ENCODE measurements at places on chromosomes 5 and 9.

DNA sequence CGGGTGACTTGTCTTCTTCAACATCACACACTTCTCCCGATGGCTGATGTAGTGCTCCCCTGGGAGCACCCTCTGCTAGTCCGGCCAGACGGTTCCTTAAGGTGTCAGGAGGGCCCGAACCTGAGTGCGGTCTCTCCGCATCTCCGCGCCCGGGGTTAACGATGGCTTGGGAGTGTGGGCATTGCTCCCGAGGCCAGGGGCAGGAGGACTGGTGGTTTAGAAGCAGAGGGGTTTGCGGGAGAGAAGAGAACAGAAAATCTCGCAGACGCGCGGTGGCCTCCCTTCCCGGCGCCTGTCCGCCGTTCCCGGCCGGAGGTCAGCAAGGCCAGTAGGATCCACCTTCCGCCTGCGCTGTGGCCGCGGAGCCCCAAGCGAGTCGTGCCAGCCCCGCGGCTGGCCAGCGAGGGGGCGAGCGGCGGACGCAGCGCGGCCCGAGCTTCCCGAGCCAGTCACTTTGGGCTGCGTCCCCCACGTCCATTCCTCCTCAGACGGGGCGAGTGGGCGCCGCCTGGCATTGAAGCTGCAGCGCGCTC, 700 bp downstream of the CDO1 start:
- peak; percentile 45 for DNase-seq

GRCh38 chr5:103624035-103624480, 61.5 kb upstream of the NUDT12 start:
- no peak for DNase-seq

DNA sequence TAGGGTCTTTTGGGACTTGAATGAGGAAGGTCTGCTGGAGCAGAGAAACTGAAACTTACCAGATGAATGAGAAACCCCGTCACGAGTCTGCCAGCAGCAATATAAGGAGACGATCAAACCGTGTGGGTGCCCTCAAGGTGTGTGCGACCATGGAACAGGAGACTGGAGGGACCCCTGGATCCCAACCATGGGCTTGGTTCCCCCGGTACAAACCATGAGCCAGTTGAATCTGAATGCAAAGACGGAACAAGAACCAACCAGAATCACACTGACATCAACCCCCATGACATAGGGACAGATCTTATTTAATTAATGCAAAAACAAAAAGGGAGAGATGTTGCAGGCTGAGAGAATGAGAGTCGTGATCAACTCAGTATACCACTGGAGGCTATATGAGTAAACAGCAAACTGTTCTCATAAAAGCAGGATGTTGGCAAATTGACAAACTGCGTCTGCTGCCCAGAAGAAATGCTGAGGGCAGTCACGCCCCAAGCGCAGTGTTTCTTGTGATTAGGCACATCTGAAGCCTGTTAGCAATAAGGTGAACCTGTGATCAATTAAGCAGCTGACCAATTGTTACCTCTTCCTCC, 475.5 kb upstream of the ACO1 start:
- DNase-seq = no peak

DNA sequence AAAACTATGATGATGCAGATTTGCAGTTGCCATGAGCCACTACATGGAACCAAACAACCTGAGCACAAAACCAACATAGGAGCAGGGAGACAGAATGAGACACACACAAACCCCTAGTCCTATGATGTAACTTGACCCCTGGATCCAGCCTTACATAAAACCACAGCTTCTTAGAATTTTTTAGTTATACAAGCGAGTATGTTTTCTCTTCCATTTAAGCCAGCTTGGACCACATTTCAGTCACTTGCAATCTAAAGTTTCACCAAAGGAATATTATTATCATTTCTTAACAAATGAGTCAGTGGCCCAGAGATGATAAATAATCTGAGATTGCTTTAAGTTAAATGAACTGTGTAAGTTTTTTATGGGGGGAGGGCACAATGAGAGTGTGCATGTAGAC, 6.8 kb downstream of the SPOCK1 start:
- DNase-seq = no peak

- DNase-seq = peak; percentile 89
Observed at GRCh38 chr9:16309469-16310271, 560.8 kb downstream of the BNC2 start.

DNA sequence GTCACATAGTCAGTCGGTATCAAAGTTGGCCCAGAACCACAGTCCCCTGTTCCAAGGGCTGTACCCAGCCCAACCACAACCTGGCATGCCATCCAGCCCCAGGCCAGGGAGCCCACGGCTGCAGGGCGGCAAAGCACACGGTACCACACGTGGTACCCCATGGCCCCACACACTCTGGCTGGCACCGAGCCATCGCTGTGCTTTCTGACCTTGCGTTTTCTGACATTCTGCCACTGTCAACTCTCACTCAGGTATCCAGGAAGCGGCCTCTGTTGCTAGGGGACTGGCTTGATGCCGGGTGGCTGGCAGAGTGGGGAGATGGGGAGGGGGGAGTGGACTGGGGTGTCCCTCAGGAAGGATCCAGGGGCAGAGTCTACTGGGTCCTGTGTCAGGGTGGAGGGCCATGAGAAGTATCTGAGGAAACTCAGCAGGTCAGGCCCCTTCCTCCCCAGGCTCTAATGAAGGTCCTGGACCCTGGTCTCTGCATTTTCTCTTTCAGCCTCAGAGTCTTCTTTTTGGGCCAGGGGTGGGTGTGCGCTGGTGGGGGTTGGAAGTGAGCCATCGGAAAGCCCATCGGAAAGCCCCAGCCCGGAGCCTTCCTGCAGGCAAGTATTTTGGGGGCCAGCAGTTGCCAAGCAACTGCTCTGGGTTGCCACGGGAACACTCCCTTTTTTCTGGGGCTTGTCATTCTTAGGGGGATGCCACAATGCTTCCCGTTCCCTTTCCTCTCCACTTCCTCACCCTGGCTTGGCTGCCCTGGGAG, 21.0 kb upstream of the RALGDS start:
- peak; percentile 61 for DNase-seq

- DNase-seq = no peak
Observed at GRCh38 chr9:121885345-121885901, 207.7 kb downstream of the TTLL11 start.

DNA sequence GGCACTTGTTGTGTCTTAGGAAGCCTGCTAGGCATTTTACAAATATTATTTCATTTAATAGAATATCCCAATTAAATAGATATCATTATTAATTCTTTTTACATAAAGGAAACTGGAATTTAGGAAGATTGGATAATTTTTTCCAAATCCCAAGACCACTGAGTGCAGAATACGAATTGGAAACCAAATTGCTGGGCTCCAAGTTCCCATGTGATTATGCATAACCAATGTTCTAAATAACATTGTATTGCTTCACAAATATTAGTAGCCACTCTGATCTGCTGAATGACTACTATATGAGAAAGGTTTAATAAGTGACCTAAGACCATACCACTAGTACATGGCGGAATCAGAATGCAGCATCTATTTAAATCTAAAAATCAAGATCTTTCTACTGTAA, 57.7 kb downstream of the ALDH1A1 start:
- no peak for DNase-seq

DNA sequence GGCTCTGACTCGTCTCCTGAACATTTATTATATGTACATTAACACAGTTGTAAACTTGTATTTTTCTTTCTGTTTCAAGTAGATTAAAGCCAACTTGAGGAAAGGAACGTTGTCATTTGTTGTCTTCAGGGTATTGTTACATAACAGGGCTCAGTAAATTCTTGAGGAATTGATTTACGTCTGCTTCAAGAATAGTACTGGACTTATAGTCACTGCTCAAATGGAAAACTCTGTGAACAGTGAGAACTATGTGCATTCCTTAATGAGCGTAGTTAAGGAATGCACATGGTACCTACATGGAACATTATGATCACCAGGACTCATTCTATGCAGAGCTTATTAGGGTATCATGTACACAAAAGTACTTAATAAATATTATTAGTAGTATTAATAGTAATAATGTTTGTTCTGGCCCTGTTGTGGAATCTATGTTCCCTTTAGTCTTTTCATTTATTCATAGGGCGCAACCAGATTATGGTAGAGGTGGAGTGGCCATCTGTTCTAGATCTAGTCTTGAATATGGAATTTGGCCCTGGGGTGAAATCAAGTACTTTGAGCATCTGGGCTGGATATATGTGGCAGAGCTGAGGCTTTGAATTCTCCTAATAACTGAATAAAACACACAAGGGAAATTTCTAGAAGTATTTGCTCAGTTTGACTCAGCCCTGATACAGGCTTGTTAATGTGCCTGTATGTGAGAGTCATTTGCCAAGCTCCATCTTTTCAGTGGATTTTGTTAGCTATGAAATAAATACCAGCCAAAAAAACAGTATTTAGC, 108.6 kb upstream of the SH3GL2 start:
- DNase-seq = no peak

DNA sequence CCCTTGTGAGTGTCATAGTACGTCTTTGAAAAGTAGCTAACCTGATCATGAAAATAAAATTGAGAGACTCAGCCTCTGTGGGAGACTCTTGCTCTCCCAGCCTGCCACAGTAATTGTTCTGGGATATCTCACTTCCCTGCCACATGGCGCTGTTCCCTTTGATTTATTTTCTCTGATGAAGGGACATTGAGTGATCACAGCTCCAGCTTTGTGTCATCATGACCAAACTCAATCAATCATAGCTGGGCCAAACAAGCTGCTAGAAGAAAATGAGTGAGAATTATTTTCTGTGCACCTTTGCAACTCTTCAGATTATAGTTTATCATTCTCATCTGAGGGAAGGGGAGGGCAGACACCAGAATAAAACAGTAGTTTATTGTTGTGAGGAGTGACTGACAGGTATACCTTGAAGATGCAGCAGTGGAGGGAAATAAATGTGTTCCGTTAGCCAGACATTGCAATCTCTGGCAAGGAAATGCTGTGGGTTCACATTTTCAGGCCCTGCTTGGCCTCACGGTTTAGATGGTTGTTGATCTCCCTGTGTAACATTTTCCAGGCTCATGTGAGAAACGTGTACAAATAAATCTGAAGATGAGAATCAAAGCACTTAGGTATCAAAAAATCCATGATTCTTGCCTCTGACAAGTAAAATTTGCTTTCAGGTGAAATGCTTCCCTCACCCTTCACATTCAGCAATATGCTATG, 174.7 kb upstream of the FBXL17 start:
- no peak for DNase-seq

DNA sequence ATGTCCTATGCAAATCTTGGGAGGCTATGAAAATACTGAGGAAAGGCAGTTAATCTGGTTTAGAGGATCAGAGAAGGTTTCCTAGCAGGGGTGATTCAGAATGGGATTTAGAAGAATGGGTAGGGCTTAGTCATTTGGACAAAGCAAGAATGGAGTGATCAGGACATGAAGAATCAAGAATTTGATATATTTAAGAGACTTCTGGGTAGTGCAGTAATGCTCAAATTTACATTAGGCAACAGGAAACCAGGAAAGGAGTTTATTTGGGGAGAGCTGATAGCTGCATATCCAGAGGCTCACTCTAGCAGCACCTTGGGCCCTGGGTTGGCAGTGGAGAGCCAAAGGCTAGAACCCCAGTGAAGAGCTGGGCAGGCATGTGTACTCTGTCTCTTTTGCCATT, 78.9 kb upstream of the PAPPA start:
- DNase-seq = no peak

GRCh38 chr5:137462265-137462590, 36.9 kb downstream of the SPOCK1 start:
- DNase-seq = peak; percentile 30

- DNase-seq = no peak
Observed at GRCh38 chr5:122985006-122985700, 51.4 kb downstream of the PPIC start.

GRCh38 chr9:101727612-101728524, 10.6 kb downstream of the GRIN3A start:
- peak; percentile 26 for DNase-seq

DNA sequence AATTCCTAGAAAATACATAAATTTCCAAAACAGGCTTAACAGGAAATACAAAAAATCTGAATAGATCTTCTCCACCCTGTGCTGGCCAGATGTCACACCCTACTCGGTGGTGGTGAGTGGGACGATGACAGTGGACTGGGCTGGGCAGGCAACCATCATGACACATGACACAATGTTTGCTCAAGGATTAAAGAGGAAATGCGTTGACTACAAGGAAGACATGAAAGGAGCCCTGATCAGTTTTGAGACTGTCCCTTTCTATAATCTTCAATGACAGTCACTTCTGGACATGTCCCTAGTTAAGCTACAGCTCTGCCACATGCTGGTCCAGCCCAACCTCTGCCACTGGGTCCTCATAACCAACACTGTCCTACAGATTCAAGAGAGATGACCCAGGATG, 99.8 kb downstream of the ZDHHC21 start:
- DNase-seq = no peak

GRCh38 chr5:97764700-97765099, 581.7 kb upstream of the RIOK2 start:
- no peak for DNase-seq

GRCh38 chr9:78064075-78064474, 32.5 kb upstream of the GNAQ start:
- no peak for DNase-seq

- no peak for DNase-seq
Observed at GRCh38 chr5:88092358-88092757, 176.3 kb downstream of the TMEM161B start.
